ENCODE measurements at places on chromosomes 16 and 17. TPM values are rescaled to one million over a fixed set of nuclear protein-coding genes. Genes with fewer than 3 reads are reported as not detected.

The PAQR4 gene
- 28.8 TPM for total RNA-seq

The GID4 gene
- total RNA-seq: 15.0 TPM

The SLC12A3 gene
- total RNA-seq: not detected

The ZP2 gene
- not detected for total RNA-seq

The SRCIN1 gene
- total RNA-seq: 3.8 TPM

The CDH5 gene
- 0.59 TPM for total RNA-seq

The ZMYND15 gene
- 0.48 TPM for total RNA-seq

The SLC47A2 gene
- total RNA-seq: not detected

The AANAT gene
- total RNA-seq: not detected

The DNAH3 gene
- 0.71 TPM for total RNA-seq

The C1QTNF1 gene
- 2.5 TPM for total RNA-seq

The OR1A1 gene
- not detected for total RNA-seq

The RAB26 gene
- 4.3 TPM for total RNA-seq

Data from H1 (cell line).